Right ventricle myocardium inferior (tissue), 1 donor: ENCODE measurements at places on chromosomes 6 and 20. TPM values are rescaled to one million over a fixed set of nuclear protein-coding genes. Genes with fewer than 3 reads are reported as not detected.

FANCE gene
- total RNA-seq, result 4.1 TPM

HEY2 gene
- 57.5 TPM for total RNA-seq

XKR7 gene
- total RNA-seq, result not detected

SERINC1 gene
- 155 TPM for total RNA-seq

LPA gene
- not detected for total RNA-seq

LY6G6D gene
- total RNA-seq, result not detected

PHACTR1 gene
- total RNA-seq, result 116 TPM

C6orf89 gene
- total RNA-seq, result 79.4 TPM

LBP gene
- 0.16 TPM for total RNA-seq

UTRN gene
- total RNA-seq, result 69.2 TPM

TMEM200A gene
- total RNA-seq, result not detected

MED20 gene
- 22.9 TPM for total RNA-seq

EPPIN gene
- total RNA-seq, result not detected
